ENCODE measurements at places on chromosomes 2 and 18.

GRCh38 chr2:145344076-145344724 lies 824.3 kb upstream of the ZEB2 start:
- DNase-seq: no peak

GRCh38 chr2:238663586-238663985 lies 184.3 kb upstream of the TWIST2 start:
- no peak for DNase-seq

DNA sequence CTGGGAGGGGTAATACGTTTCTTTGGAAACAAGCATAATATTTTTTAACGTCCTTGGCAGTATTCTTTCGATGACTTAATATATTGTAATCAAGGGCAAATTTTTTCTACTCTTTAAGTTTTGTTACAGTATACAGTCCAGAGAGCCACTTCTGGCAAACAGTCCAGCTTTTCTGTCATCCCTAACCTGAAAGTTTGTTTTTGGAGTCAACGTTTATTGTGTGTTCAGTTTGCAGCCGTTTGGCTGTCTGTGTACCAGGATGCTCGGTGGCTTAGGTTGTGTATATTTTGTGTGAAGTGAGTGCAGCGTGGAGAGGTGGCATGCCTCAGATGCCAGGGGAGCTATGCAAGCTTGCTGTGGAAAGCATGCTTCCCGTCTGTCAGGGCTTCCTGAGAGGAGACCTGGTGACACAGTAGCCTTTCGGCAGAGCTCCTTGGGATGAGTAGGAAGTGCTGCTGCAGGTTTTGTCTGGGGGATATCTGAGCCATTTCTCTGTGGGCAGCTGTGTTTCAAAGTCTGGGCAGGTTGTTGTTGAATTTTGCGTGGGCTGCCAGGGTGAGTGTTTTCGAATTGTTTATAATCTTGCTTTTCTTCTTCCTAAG lies 14.7 kb downstream of the MAP3K20 start:
- no peak for DNase-seq

DNA sequence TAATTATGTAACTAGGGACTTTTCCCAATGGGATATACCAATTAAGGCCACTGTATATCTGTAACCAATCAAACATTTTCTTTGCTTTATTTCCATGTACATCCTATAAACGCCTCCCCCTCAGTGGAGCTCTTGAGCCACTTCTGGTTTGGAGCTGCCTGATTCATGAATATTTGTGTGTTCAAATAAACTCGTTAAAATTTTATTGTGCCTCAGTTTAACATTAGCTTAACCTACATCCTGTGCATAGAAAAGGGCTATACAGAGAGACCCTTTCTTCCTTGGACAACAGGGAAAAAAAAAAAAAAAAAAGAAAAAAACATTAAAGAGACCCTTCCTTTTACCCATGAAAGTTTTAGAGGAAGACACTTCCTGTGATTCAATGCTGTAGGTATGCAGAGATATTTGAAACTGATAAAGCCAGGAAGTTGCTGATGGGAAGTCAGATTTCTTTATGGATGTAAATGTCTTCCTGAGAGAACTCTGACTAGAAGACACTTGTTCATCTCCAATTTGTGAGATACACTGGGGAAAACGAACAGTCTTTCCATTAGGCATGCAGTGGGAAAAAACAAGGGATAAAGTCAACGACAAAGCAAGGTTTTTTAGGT lies 614.6 kb upstream of the SOX11 start:
- no peak for DNase-seq

DNA sequence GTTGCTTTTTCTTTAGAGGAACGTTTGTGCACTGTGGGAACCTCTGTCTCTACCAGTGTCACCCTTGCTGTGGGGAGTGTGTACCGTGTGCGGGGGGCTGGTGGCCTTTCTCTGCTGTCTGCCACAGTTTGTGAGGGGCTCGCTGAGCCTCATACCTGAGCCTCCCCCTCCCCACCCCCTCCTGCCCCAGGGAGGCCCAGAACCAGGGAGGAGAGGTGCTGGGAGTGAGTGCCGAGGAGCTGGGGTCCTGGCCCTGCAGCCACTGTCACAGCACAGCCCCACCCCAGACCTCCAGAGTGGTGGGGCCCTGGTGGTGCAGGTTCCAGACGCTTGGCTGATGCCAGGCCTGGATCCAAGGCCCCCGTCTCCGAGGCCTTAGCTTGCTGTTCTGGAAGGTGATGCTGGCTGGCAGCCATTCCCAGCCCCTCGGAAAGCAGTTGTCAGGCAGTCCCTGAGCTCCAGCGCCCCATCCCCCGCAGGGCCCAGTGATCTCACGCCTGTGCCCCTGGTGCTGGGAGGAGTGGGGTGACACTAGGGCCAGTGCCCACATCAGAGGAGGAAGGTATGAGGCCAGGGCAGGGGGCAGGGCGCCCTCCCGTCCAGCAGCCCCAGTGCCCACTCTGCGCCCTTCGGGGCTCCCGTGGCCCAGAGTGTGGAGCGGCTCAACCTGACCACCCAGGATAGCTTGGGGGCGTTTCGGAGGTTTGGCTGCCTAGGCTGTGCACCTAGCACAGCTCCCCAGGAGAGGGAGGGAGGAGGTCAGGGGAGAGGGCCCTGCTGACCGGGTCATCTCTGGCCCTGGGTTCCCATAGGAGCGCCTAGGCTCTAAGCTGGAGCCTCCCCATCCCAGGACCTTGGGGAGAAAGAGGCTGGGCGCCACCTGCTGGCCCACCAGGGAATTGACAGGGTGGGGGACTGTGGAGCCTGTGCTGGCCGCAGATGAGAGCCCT lies 53.0 kb upstream of the ALPP start:
- no peak for DNase-seq

GRCh38 chr2:100733391-100734187 lies 86.3 kb upstream of the NPAS2 start:
- no peak for DNase-seq

DNA sequence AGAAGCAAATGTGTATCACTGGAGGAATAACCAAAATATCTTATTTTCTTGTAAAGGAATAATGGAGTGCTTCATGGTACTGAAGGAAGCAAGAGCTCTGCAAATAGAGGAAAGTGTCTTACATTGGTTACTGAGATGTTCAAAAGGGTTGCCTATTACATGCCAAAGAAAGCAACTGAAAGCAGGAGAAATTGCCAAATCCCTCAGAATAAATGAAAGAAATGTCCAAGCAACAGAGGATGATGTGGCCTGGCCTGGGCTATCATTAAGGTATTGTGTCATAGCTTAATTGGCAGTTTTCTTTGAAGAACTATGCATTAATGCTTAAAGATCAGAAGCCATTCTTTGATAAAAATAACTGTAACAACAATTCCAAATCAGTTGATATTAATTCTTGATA lies 173.7 kb downstream of the RAB3GAP1 start:
- no peak for DNase-seq

DNA sequence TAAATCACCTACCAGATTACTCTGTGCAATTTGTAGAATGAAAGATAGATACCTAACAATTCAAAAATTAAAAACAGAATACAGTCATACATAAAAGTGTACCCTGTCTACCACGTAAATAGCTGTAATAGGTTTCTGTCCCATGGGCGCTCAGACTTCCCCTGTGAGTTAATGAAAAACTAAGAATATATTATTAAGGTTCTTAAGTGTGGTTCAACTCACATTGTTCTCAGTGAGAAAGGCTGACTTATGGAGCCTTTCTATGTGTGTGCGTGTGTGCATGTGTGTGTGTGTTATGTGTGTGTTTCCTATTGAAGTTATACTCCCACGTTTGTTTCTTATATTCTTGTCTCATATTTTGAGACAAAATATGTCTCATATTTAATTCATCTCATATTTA lies 114.6 kb upstream of the CD302 start:
- no peak for DNase-seq

- DNase-seq: no peak
These were observed 24.6 kb downstream of the FECH start for GRCh38 chr18:57561728-57562423.

DNA sequence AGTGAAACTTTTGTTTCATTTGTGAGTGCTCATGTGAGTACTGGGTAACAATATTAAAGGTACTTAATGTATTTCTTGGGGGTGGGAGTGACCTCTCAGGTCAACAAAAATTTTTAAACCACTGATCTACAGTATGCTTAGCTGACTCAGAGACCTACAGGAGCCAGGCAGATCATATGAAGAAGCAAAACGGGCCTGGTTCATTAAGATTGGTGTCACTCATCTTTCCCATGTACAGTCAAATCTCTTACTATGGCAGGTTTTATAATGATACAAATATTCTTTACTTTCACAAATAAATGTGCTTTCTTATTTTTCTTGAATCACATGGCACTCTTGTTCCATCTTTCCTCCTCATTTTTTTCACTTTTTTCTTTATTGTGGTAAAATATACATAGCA lies 7.7 kb upstream of the TMSB10 start:
- DNase-seq: no peak

DNA sequence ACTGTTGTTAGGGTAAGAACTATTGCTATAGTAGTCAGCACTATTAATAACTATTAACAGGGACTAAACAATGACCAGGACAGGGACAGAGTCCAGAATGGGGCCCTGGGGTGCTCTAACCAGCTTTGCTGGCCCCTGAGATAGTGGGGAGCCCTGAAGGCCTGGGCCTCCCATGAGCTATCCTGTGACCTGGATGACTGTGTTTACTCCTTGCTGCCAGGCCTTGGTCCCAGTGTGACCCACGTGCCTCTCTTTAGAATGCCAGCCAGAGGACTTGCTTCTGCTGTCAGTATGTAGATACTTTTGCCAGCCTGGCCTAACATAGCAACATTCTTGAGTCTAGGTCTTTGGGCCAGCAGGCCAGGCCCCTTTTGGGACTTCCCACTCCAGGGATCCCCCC lies 11.4 kb downstream of the CDK5R2 start:
- no peak for DNase-seq

- no peak for DNase-seq
These were observed 54.9 kb downstream of the EDAR start for GRCh38 chr2:108934151-108934550.

DNA sequence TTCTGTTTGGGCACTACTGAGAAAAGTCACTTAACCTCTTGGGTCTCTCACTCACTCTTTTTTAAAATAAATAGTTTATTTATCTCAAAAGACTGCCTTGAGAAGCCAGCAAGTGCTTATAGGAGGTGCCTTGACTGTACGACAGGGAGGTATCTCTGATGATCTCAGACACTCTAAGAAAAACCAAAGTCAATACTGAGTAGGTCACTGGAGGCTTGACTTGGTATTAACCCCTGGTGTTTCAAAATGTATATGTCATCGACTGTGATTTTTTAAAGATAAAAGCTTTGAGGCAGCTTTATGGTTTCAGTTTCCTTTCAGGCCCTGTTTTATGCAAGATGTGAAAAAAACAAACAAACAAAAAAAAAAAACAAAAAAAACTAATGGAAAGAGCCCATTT lies 33.7 kb downstream of the MREG start:
- DNase-seq: no peak

GRCh38 chr2:172339371-172340010 lies 87.9 kb upstream of the ITGA6 start:
- no peak for DNase-seq

GRCh38 chr2:43169099-43169945 lies 57.1 kb downstream of the ZFP36L2 start:
- DNase-seq: no peak

DNA sequence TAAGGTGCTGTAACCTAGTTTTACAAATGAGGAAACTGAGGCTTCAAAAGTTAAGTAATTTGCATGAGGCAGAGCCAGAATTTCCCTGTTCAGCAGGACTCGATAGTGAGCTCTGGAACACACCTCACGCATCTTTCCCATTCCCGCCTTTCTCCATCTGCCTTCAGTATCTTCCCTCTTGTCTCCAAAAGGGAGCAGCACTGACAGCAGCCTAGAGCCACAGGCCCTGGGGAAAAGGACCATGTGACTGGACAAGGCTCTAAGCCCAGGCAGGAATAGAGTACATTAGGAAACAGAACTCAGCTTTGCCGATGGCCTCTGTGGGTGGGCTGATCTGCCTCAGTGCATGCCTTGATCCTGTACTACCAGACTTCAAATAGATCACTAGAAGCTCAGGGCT lies 21.5 kb downstream of the GPR155 start:
- DNase-seq: no peak

DNA sequence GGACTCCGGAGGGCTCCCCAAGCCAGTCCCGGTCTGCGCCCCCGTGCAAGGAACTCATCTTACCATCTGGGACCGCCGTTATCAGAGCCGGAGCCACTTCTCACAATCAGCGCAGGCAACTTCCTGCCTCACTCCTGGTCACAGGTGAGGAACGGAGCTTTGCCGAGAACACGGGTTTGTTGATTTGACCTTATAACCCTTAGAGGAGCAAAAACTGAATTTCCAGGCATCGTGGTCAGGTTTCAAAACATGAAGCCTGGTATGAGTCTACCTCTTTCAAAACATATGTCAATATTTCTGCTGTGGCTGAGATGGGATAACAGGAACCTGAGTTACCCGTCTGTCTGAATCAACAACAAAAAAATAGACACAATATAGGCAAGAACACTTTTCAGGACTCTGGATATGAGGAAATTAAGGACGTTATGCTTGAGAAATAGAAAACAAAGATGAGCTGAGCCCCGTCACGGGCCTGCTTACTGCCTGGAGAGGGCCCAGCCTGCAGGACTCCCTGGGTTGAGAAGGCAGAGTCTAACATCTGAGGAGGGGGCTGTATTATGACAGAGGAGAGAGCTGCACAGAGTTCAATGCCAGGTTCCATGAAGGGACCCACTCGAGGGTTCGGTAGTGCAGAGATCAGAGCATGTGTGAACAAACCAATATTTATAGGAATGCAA lies 148.7 kb downstream of the NDUFA10 start:
- no peak for DNase-seq

DNA sequence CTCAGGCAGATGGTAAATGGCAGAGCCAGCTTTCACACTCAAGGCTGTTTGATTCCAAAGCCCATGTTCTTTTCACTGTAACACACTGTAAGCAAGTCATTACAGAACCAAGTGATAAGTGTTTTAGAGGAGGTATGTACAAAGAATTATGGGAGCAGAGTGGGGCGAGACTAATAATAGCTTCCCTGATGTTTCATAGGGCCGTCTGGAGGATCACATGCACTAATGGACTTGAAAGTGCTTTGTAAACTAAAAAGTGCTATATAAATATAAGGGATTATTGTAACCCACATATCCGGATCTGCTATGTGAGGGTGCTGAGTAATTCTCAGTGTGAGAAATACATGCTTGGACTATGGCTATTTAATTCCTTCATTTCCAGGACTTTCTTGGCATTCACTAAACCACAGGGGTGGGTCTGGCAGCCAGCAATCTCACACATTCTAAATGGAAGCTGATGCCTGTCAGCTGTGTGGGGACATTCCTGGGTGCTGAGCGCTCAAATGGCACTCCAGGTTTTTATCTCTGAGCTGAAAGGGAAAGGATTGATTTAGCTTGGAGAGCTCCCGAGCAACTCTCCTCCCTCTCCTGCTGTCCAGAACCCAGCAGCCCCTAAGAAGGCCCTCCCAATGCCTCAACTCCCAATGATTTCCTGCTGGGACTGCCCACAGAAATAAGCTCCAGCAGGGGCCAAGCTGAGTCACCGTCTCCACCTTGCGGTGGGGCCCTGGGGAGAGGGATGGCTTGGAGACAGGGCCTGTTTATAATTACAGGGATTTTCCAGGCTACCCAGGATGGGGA lies 222.8 kb downstream of the SOX11 start:
- no peak for DNase-seq

- no peak for DNase-seq
These were observed 226.7 kb downstream of the GULP1 start for GRCh38 chr2:188518381-188518780.

All from cortex of kidney (tissue), 1 donor.